Endothelial cell of coronary artery (primary cell): ENCODE measurements at places on chromosomes 12 and 14. TPM values are rescaled to one million over a fixed set of nuclear protein-coding genes. Genes with fewer than 3 reads are reported as not detected.

The PAWR gene
- 55.8 and 103 TPM in 2 replicates for total RNA-seq

The NOS1 gene
- not detected in 2 replicates for total RNA-seq

The OR6C2 gene
- not detected in 2 replicates for total RNA-seq

The SIRT4 gene
- 1.3 TPM in 2 replicates for total RNA-seq

The IL31 gene
- total RNA-seq = not detected in 2 replicates

The LRFN5 gene
- total RNA-seq = under 0.01 and 0.47 TPM in 2 replicates

The AICDA gene
- not detected in 2 replicates for total RNA-seq

The EPYC gene
- total RNA-seq = not detected in 2 replicates

The SERPINA12 gene
- total RNA-seq = not detected in 2 replicates

The CMKLR1 gene
- total RNA-seq = 0.09 and 0.28 TPM in 2 replicates

The DCAF4 gene
- total RNA-seq = 4.3 and 7.9 TPM in 2 replicates

The FAM181A gene
- not detected in 2 replicates for total RNA-seq

The NEDD8 gene
- 235 and 253 TPM in 2 replicates for total RNA-seq

The AMDHD1 gene
- 0.09 TPM in 1 of 2 replicates, not detected in the other for total RNA-seq

The SLC35F4 gene
- not detected in 2 replicates for total RNA-seq

The MMP17 gene
- 4.4 and 16.4 TPM in 2 replicates for total RNA-seq

The RPL10L gene
- not detected in 2 replicates for total RNA-seq

The APOF gene
- not detected in 2 replicates for total RNA-seq

The SLC39A5 gene
- not detected in 2 replicates for total RNA-seq

The TCL1A gene
- not detected in 2 replicates for total RNA-seq

The RAB15 gene
- total RNA-seq = 7.2 and 8.8 TPM in 2 replicates

The TRHDE gene
- total RNA-seq = not detected in 2 replicates

The CEBPE gene
- total RNA-seq = not detected in 2 replicates

The TAS2R20 gene
- total RNA-seq = 1.9 and 4.1 TPM in 2 replicates

The TCL1B gene
- not detected in 2 replicates for total RNA-seq

The REC8 gene
- total RNA-seq = 1.3 and 4.2 TPM in 2 replicates

The INHBC gene
- total RNA-seq = not detected in 2 replicates

The KRT6B gene
- under 0.01 TPM in 1 of 2 replicates, not detected in the other for total RNA-seq

The EIF2S3B gene
- total RNA-seq = 0.99 and 1.2 TPM in 2 replicates
